Erythroblast (primary cell): ENCODE measurements at places on chromosomes 11 and 22.

GRCh38 chr11:107018219-107018901 lies at the start of gene GUCY1A2:
Gene GUCY1A2, minus strand, starts transcription at chr11:107018476. Its CDS starts 421 bp downstream, at chr11:107018055.
- no peak for DNase-seq

- no peak for DNase-seq
Observed at GRCh38 chr11:2549876-2550605, 105.2 kb downstream of the KCNQ1 start.

GRCh38 chr11:112643416-112643815 lies 317.8 kb upstream of the NCAM1 start:
- no peak for DNase-seq

DNA sequence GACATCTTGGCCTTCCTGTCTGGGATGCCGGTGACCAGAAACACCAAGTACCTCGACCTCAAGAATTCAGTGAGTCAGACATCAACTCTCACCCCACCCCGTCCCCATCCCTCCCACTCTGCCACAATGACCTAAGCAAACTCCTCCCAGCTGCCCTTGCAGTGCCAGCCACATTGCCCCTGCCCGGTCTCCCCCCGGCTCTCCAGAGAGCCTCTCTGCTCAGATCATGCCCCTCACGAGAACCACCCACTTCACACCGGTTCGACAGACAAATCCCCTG lies 23.6 kb upstream of the MYRF start:
- DNase-seq: no peak

GRCh38 chr11:111942829-111943228 lies 5.7 kb downstream of the DIXDC1 start:
- no peak for DNase-seq

DNA sequence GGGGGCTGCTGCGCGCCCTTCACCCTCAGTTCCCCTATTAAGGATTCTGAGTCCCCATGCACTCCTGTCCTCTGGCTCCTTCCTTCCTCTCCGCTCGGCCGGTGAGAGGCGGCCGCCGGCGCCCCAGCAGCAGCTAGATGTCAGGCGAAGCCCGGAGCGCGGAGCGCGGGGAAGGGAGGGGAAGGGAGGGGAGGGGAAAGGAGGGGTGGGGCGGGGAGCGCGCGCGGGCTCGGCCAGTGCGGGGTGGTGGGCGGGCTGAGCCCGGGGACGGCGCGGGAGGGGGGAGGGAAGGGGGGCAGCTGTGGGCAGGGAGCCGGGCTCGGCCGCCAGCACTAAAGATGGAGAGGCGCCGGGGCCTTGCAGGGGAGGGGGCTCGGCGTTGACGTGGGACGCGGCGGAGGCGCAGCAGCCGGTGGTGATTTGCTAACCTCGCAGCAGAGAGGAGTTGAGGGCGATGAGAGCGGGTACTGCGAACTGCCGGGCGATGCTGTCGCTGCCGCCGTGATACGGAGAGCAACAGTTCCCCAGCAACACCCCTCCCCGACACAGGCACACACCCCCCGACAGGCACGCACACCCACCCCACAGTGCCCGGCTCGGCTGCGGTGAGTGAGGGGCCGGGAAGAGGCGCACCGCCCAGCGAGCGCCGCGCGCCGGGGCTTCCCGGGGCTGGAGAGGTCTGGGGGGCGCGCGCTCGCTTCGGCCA lies at the start of gene ZBTB16:
TSS of gene ZBTB16 (plus strand) at position 434 of the 706 bp plus-strand sequence. CDS start 3,590 bp downstream, outside the sequence.
- DNase-seq: peak; percentile 52
